ENCODE measurements at places on chromosomes 1 and 21. TPM values are rescaled to one million over a fixed set of nuclear protein-coding genes. Genes with fewer than 3 reads are reported as not detected.

- peak; percentile 70 for DNase-seq
- H3K4me3 ChIP-seq, result peak overlapping the region; percentile 62
- H3K36me3 ChIP-seq, result peaks cover 18% of the 10 kb centered on the region
Observed at GRCh38 chr1:89603651-89604413, 29.1 kb upstream of the LRRC8C start.

GRCh38 chr1:106366627-106367319 is 689.7 kb upstream of the PRMT6 start:
- H3K27ac ChIP-seq, result no peak overlapping the region
- H3K4me1 ChIP-seq, result no peaks in the 10 kb centered on the region

- no peak overlapping the region for H3K4me3 ChIP-seq
- peaks cover 11% of the 10 kb centered on the region for H3K27me3 ChIP-seq
- H3K36me3 ChIP-seq, result no peaks in the 10 kb centered on the region
- H3K4me1 ChIP-seq, result no peaks in the 10 kb centered on the region
- no peak for DNase-seq
Observed at GRCh38 chr1:4000811-4001251, 100.8 kb upstream of the C1orf174 start.

DNA sequence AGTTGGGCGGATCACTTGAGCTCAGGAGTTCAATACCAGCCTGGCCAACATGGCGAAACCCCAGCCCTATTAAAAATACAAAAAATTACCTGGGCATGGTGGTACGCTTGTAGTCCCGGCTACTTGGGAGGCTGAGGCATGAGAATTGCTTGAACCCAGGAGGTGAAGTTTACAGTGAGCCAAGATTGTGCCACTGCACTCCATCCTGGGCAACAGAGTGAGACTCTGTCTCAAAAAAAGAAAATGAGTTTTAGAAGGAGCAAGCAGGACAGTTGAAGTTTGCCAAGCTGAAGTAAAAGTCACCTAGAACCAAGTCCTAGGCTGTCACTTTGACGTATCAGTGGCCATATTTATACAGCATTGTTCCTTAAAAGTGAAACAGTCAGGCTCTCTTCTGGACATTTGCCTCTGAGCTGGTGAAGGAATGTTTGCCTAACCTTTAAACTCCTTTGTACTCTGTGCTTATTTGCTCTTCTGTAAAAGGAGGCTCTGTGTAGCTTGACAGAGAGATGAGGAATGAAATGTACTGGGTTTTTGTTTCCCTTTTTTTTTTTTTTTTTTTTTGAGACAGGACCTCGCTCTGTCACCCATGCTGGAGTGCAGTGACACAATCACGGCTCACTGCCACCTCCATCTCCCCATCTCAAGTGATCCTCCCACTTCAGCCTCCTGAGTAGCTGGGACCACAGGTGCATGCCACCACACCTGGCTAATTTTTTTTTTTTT is 2.8 kb downstream of the RAB4A start:
- no peaks in the 10 kb centered on the region for H3K36me3 ChIP-seq
- no peak overlapping the region for H3K27ac ChIP-seq
- DNase-seq, result no peak

GRCh38 chr1:206573319-206573718 is 38.9 kb downstream of the EIF2D start:
- H3K4me3 ChIP-seq, result no peak overlapping the region
- peaks cover 87% of the 10 kb centered on the region for H3K36me3 ChIP-seq
- no peak for DNase-seq
- H3K27me3 ChIP-seq, result no peaks in the 10 kb centered on the region

DNA sequence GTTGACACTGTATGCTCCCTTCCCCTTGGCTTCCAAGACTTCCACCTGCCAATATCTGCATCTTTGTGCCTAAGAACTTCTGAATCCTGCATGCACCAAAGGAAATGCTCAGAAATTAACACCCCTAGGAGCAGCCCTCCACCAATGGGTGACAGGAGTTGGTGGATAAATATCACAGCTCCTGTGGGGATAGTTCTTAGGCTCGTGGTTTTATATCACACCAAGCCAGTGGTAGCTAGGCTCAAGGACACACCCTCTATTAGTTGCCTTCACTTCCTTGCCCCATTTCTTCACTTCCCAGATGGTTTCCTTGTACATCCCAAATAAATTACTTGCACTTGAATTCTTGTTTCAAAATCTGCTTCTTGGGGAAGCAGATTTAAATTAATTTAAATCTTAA is 16.9 kb upstream of the CDC14A start:
- DNase-seq, result no peak
- H3K27ac ChIP-seq, result no peak overlapping the region
- no peak overlapping the region for H3K4me3 ChIP-seq
- H3K4me1 ChIP-seq, result no peaks in the 10 kb centered on the region

GRCh38 chr1:53183095-53183990 is 13.3 kb upstream of the CPT2 start:
- no peak overlapping the region for H3K4me3 ChIP-seq
- no peak overlapping the region for H3K27ac ChIP-seq
- DNase-seq, result no peak
- peaks cover 5% of the 10 kb centered on the region for H3K27me3 ChIP-seq
- H3K4me1 ChIP-seq, result no peaks in the 10 kb centered on the region
- no peaks in the 10 kb centered on the region for H3K36me3 ChIP-seq

DNA sequence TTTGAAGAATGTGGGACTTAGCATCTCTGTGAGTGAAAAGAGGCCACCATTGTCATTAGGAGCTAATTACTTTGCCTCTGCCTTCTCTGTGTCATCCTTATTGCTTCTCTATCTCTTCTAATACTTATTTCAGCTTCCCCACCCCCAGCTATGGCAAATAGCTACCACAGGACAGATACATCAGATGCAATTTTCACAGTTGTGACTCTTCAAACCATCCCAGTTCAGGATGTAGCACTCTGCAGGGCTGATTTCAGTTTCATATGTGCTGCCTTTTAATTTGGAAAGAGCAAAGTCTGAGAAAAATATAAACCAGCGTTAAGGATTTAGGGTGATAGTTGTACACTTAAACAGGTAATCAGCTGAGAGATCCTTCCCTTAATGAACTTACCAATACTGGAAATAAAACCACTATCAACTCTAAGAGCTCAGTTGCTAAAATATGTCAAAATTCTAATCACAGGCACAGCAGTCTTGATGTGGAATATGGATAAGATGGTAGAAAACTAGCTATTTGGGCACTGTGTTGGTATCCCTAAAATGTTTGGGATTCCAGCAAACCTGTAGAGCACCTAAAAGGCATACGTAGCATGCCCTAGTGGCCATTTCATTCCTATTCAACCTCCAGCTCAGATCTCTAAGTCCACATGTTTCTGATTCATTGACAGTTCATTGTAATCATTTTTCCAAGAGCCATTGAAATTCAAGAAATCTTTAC is 148.4 kb downstream of the SYT2 start:
- DNase-seq, result no peak
- H3K27ac ChIP-seq, result no peak overlapping the region
- no peaks in the 10 kb centered on the region for H3K27me3 ChIP-seq
- H3K4me1 ChIP-seq, result peaks cover 5% of the 10 kb centered on the region

DNA sequence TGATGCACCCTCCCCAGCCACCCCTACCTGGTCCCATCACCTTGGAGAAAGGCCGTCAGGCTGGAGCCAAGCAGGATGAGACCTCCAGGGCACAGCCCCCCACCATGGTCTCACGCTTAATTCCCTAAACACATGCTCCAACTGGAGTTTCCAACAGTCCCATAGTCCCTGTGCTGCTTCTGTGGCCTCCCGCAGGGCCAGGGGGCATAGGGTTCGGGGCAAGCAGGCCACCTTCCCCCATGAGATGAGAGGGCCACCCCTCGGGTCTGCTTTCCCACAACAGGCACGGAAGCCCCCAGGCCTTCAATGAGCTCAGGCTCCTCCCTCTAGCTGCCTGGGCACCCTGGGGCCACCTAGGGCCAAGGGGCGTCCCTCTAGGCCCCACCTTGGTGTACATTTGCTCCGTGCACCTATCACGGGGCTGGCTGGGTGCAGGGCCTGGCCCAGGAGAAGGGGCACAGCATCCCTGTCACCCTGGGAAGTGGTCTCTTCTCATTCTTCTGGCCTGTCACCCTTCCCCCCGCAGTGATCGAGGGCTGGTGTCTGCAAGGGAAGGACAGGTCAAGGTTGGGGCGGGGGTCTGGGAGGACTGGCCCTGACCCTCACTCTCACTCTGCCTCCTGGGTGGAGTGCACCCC is 42.4 kb downstream of the TRIM11 start:
- no peaks in the 10 kb centered on the region for H3K36me3 ChIP-seq
- H3K27ac ChIP-seq, result no peak overlapping the region
- no peaks in the 10 kb centered on the region for H3K4me1 ChIP-seq
- no peaks in the 10 kb centered on the region for H3K27me3 ChIP-seq
- no peak overlapping the region for H3K4me3 ChIP-seq

GRCh38 chr1:175219774-175220173 is 27.2 kb upstream of the KIAA0040 start:
- H3K27me3 ChIP-seq, result no peaks in the 10 kb centered on the region
- H3K27ac ChIP-seq, result no peak overlapping the region
- H3K36me3 ChIP-seq, result no peaks in the 10 kb centered on the region

GRCh38 chr21:32567626-32568025 is 17.7 kb downstream of the TCP10L start:
- peaks cover 13% of the 10 kb centered on the region for H3K4me1 ChIP-seq
- H3K4me3 ChIP-seq, result no peak overlapping the region
- peaks cover 9% of the 10 kb centered on the region for H3K36me3 ChIP-seq
- H3K27ac ChIP-seq, result no peak overlapping the region

Gene MIXL1
- not detected for total RNA-seq

Gene ETS2
- 44.7 TPM for total RNA-seq

Gene NLRP3
- total RNA-seq, result 1.5 TPM

Gene OLFML2B
- total RNA-seq, result 0.28 TPM
